ENCODE measurements at places on chromosomes 6 and 20.

GRCh38 chr20:21262812-21263211, 40.3 kb upstream of the XRN2 start:
- no peak for DNase-seq

DNA sequence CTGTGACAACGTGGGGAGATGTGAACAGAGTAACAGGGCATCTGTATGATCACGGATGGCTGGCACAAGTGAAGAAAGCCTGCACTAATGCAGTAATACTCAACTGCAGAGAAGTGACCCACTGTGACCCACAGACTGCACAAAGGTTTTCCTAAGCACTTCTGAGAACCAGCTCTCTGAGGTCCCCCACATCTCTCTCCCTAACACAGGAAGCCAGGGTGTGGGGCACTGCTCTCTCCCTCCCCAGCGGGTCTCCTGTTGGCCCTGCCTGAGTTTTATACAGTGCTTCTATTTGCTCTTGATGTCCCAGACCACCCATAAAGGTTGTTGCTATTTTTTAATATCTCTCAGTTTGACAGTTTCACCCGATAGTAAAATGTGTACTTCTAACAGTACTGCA, 11.3 kb downstream of the APMAP start:
- no peak for DNase-seq

DNA sequence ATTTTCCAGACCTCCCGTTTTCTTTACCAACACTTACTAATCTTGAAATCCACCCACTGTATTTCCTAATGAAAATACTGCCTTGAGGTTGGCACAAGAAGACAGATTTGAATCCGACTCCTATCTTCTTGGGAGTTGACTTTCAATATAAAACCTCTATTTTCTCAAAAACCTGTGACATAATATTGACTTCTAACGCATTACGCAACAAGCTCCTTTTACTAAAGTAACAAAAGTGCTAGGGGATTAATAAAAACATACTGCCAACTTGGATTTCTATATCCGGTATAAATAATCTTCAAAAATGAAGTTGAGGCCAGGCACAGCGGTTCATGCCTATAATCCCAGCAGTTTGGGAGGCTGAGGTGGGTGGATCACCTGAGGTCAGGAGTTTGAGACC, 382.0 kb downstream of the PREX1 start:
- no peak for DNase-seq

- no peak for DNase-seq
These were observed 541.9 kb upstream of the SPTLC3 start for GRCh38 chr20:12466915-12467314.

- DNase-seq = no peak
These were observed 58.4 kb upstream of the ARMH2 start for GRCh38 chr6:24856901-24857670.

GRCh38 chr6:77487808-77488425, 24.6 kb upstream of the HTR1B start:
- no peak for DNase-seq

GRCh38 chr20:53699906-53700305, 106.3 kb upstream of the ZNF217 start:
- no peak for DNase-seq

DNA sequence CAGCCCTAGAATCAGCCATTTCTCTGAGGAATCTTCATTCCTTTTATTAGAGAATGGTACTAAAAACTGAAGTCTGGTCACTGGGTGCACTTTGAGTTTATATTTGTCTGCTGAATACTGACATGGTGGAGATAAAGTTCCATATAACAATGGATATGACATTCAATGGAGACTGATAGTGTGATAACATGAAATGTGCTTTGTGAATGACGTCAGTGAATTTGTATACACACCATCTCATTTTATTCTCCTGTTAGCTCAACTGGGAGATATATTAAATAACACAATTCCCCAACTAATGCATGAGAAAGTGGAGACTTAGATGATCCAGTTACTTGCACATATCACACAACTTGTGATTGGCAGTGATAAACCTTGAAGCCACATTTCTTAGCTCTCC, 446.7 kb downstream of the DOK5 start:
- no peak for DNase-seq

DNA sequence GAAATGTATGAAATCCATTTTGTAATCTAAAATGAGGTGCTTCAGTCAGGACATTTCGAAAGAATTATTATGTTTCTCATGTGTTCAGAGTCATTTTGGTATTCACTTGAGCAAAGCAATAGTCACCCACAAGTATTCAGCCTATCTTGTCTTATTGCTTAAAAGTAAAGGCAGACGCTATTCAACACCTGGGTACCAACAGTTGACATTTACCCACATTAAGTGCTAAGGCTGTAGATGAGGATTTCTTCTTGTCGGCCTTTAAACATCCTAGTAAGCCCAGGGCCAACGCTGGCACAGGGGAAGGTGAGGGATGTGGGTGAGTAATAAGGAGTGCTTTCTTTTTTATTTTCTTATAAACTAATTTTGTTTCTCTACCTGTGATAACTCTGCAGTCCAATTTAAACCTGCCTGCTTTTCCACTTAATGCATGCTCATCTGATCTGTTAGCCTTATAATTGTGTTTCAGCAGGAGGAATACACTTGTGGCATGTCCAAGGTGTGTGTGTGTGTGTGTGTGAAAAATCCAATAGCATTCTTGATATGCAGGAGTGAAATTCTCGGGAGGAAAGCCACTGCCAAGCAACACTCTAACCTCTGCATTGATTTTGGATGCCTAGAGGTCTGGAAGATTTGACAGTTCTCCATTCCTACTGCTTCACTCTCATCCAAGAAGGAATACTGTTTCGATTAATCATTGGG, 252.0 kb downstream of the SOX4 start:
- DNase-seq = peak; percentile 18

DNA sequence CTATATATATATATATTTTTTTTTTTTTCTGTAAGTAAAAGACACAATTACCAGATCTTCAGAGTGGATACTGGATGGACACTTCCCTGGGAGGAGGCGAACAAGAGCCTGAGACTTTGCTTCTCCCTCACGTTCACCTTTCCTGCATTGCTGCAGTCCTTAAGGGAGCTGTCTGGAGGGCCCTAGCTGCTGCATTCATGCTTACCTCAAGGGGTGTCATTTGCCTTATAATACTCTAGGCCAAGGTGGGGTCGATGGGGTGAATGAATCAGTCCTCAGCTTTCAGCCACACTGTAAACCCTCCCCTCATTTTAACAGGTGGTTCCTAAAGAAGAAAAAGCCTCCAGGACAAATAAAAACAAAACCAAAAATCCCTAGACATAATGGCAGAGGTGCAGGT, 34.8 kb upstream of the CD83 start:
- no peak for DNase-seq

DNA sequence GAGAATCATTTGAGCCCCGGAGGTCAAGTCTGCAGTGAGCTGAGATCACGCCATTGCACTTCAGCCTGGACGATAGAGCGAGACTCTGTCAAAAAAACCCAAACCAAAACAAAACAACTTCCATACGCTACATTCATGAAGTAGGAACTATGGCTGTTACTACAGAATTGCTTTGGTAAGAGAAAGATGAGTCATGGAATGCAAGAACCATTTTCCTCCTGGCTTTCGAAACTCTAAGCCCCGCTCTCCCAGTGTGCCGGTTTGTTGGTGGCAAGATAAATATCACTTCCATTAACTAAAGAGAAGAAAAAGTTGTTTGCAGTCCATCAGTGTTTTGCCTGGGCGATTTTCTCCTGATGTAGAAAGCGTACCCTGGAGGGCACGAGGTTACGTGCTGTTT, 61.3 kb downstream of the ZDHHC14 start:
- DNase-seq = no peak

GRCh38 chr20:17443131-17443858, 87.9 kb downstream of the BFSP1 start:
- DNase-seq = no peak

- no peak for DNase-seq
These were observed 18.0 kb upstream of the TBC1D22B start for GRCh38 chr6:37239526-37239925.

DNA sequence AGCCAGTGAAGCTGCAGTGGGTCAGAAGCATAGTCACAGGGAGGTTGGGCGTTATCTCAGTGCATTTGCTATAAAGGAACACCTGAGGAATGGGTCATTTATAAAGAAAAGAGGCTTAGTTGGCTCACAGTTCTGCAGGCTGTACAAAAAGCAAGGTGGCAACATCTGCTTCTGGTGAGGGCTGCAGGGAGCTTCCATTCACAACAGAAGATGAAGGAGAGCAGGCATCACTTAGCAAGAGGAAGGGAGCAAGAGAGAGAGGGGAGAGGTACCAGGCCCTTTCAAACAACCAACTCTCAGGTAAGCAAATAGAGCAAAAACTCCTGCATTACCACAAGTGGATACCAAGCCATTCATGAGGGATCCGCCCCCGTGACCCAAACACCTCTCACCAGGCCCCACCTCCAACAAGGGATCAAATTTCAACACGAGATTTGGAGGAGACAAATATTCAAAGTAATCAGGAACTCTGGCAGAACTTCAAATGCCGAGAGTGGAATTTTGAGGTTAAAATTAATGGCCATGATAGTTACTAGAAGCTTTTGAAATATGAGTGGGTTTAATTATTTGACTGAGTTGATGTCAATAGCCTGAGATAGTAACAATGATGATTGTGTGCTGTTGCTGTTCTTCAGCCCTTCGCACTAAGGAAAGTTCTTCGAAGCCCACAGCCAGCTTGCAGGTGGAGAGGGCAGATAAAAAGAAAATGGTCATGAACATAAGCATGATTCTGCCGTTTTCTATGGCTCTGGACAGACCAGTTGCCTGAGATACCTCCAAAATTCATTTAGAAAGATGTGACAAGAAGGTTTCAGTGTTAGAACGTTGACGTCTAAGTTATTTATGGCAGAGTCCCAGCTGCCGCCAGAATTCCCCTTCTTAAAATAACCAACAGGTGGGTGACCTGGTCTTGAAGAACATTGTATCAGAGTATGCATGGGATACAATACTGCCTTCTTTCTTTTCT, 55.3 kb upstream of the ADTRP start:
- DNase-seq = peak; percentile 29

DNA sequence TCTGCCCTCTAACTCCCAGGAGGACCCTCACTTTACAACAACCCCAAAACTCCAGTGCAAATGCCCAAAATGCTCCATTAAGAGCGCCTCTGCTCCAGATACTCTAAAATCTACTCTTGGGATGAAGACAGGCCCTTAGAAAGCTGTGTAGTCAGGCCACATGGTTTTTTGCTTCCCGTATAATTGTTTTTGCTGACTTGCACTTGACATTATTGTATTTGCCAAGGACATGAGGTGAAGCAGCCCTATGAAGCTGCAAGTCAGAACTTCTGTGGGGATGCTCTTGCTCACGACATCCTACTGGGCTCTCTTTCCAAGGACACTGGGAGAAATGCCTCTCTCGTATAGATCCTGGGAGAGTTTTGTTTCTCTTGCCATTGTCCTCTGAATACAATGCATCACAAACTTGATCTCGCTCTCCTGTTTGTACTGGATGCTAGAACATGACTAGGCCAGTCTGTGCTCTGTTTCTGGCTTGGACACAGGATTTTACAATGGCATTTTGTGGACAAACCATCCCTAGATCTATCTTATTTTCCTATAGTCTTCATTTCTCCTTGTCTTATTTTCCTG, 177.2 kb upstream of the DTNBP1 start:
- DNase-seq = no peak

- no peak for DNase-seq
These were observed 68.7 kb upstream of the TAB2 start for GRCh38 chr6:149248693-149249369.

GRCh38 chr20:2751878-2752566, 48.4 kb downstream of the CPXM1 start:
- DNase-seq = no peak

DNA sequence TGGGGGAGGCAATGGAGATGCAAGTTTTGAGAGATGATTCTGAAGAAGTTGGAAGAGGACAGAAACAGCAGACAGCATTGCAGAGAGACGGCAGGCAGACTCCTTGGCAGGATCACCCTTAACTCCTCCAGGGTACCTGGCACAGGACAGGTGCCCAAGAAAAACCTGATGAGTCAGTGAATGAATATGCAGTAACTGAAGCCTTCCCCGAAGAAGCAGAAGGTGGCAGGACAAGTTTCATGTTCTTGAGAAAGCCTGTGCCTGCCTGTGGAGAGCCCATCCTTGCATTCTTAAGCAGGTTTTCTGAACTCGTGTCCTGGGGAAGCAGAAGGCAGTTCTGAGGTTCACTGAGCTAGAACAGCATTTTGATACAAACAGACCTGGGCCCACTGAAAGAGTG, 79.6 kb upstream of the SASH1 start:
- DNase-seq = peak; percentile 84

DNA sequence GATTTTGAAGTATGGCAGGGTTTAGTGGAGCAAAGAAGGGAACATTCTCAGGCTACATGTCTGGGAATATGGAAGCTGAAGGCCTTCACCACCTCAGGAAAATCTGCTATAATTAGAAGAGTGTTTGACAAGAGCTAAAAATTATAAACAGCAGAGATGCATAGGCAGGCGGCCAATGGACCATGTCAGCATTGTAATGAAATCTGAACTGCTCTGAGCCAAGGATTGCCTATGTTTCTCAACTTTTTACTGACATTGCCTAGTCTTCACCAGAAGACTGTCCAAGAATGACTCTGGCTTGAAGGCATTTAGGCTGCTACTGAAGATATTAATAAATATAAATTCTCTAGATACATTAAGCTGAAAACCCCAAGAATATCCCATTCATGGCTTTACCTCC, 84.1 kb downstream of the C6orf52 start:
- no peak for DNase-seq

DNA sequence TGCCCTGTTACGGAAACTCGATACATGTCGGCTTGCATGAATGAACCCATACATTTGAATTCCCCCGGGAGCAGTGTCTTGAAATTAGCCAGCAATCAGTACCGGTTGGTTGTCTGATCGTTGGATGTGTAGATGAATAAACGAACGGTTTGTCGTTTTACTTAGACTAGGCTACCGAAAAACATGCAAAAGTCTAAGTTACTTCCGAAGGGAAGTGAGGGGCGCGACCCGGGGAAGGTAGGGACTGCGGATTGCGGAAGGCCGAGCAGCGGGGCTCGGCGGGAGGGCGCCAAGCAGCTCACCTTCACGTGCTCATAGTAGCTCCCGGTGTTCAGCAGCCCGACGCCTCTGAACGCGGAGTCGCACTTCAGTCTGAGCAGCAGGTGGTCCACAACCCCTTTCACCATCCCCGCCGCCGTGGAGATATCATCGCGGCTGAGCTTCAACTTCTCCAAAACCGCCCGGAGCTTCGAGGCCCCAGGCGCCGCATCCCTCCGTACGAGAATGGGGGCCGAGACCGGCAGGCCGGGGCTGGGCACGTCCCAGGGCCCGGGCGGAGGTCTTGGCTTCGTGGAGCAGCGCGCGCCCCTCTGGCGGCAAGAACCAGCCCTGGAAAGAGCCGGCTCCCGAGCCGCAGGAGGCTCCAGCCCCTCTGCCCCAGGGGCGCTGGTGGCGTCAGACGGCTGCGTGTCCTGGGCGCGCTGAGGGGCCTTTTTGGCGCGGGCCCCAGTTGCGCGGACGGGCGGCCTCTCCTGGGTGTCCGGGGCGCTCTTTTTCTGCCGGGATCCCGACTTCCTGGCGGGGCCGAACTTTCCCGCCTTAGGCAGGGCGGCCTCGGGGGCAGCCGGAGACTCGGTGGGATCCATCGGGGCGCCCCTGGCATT, 632 bp downstream of the CGAS start:
- DNase-seq = peak; percentile 57

GRCh38 chr6:167934426-167934864, 63.0 kb upstream of the KIF25 start:
- DNase-seq = peak; percentile 48
